ENCODE measurements at places on chromosomes 12 and 14.

GRCh38 chr12:32692358-32692757 is 13.3 kb downstream of the DNM1L start:
- DNase-seq: no peak

- no peak for DNase-seq
These were observed 8.4 kb upstream of the TC2N start for GRCh38 chr14:91875525-91876286.

DNA sequence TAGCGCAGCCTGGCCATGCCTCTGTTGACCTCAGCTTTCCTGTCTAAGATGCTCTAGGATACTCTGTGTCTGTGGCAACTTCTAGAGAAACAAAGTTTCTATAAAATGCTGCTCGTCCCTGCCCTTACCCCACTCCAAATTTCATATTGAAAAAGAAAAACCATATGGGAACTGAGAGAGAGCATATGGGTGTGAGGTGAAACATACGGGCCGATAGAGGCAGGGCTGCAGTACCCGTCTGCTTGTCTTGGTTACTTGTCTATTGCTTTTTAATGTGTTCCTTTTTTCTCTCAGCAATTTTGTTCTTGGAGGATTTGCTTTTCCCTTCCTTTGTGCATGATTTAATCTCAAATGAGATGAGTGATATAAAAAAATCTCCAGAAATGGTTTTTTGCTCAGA is 113.0 kb downstream of the SRGAP1 start:
- DNase-seq: no peak

- DNase-seq: no peak
These were observed 65.3 kb upstream of the GPR68 start for GRCh38 chr14:91309756-91310280.

DNA sequence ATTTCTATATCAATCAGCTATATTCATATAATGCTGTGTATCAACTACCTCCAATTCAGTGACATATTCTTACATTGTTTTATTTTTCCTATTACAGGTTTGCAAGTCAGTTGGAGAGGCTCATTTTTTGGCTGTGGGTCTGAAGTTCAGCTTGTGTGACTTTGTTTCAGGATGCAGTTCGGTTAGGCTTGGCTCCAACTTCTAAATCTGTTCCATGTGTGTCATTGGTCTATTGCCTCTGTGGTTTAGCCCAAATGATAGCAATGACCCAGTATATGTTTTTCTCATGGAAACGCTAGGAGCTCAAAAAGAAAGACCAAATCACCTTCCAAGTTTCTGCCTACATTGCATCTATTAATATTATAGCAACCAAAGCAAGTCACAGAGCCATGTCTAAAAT is 848.6 kb upstream of the LRFN5 start:
- DNase-seq: no peak

GRCh38 chr12:111248236-111249017 is 120.5 kb downstream of the PHETA1 start:
- DNase-seq: peak; percentile 74

DNA sequence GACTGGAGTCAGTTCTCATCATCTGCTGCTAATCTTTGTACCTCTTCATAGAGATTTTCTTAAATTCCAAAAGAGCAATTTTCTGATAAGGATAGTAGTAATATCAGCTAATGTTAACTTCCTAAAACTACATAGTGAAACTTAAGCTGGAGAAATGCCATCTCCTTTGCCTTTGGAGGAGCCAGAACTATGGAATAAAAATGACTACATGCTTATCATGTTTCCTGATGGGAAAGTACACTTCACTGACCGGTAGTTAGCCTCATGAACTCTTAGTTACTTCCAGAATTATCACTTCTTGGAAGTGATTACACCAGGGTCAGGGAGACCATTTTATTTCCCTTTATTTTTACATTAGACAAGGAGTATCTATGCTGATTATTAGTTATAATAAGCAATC is 1222.1 kb upstream of the TMEM132C start:
- DNase-seq: no peak

DNA sequence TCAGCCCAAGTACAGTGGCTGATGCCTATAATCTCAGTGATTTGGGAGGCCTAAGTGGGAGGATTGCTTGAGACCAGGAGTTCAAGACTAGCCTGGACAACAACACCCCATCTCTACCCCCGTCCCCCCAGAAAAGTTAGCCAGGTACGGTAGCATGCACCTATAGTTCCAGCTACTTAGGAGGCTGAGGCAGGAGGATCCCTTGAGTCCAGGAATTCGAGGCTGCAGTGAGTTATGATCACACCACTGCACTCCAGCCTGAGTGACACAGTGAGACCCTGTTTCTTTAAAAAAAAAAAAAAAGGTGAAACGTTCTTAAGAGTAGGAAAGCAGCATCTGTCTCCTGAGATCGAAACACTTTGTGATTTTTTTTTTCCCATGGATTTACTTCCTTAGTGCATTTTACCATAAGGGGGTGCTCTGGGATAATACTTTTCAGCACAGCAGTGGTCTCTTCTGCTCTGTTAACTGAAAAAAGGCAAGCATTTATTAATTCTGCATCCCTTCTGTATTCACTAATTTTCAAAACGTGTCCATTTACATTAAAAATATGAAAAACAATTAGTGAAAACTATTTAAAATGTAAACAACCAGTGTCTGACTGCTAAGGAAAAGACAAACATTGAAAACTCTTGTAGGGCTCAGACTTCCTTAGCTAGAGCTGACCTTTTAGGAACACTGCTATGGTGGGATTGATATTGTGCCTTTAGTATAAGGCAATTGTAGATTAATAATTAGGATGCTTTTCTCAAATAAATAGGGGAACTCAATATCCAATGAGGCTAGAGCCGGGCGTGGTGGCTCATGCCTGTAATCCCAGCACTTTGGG is 31.2 kb upstream of the USP44 start:
- no peak for DNase-seq

Data from suppressor macrophage treated with lipopolysaccharide for 1 hour (primary cell).